ENCODE measurements at places on chromosomes 3 and 15. TPM values are rescaled to one million over a fixed set of nuclear protein-coding genes. Genes with fewer than 3 reads are reported as not detected.

DNA sequence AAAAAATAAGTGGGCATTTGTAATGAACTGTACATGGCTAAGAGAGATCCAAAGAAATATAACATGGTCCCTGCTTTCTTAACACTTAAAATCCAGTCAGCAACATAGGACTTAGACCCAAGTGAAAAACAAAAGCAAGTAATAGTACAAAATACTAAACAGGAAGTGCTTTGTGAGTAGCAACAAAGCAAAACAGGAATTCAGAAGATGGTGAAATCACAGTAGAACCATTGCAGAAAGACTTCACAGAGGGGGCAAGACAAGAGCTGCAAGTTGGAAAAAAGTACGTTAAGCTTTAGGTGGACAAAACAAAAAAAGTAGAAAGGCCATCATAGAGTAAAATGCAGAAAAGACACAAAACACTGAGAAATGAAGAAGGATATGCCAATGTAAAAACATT is 116.0 kb downstream of the TBC1D5 start:
- DNase-seq, result no peak

DNA sequence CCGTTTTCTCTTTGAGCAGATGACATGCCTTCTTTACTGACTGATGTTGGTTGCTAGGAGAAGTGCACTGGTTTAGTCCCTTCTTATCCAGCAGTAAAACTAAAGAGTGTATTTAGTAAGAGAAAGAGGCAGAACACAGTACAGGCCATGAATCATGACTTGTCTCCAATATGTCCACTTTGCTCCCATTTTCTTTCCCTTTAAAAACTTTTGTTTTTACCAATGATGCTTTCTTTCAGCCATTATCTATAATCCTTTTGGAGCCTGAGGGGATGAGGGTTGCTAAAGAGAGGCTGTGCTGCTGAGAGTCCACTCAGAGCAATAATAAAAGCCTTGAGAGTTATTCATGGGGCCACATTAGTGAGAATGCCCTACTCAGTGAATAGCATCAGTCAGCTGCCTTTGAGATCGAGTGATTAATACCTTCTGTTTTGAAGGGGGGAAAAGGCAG is 12.2 kb downstream of the ROBO2 start:
- DNase-seq, result no peak

Gene HIGD2B
- not detected for total RNA-seq

Gene MED12L
- 5.5 TPM for total RNA-seq

Gene HHLA2
- total RNA-seq, result not detected

Measured in cardiac septum (tissue), 1 donor.